ENCODE measurements at places on chromosomes 3 and 15.

DNA sequence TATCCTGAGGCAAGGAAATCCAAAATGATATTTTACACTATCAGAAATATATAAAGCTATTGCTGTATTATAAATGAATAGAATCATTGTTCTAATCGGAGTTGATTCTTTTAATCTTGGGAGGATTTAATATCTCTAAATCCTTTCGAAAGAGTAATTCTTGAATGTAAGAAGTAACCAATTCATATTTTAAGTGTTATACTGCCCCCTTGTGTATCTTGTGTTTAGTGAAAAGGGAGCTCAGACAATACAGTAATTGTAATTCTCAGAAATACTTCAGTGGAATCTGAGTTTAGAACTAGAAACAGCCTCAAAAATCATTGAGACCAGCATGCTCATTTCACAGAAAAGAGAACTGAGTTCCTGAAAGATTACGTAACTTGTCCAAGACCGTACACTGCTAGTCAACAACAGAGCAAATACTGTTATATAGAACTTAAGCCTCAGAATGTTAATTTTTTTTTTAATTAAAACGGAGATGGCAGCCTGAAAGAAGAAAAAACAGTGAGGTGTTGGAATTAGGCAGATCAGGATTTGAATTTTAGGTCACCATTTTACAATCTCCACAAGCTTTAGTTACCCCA is 42.9 kb downstream of the PLCH1 start:
- no peak for DNase-seq

GRCh38 chr3:182912474-182912873 is 67.9 kb downstream of the DCUN1D1 start:
- no peak for DNase-seq

DNA sequence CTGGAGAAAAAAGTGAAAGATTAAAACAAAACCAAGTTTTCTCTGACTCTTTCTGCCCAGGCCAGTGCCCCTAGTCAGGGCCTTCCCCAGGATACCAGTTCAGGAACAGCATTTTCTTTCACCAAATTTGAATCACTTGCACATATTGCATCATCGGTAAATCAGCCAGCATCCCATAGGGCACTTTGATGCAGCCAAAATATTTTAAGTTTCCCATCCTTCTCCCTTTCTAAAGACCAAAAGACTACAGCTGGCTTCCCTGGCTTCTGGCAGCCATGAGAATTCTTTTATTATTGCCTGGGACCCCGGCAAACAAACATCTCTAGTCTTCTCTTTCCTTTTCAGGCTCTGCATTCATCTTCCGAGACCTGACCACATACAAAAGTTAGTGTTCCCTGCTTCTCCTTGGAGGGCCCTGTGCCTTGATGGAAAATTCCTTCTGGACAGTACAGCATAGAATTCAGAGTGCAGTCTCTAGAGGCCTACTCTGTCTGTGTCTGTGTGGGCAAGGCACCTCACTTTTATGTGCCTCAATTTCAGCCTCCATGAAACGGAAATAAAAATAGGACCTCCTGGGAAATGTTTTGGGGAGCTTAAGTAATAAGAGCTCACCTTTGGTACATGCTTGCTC is 348.0 kb downstream of the VPS13C start:
- no peak for DNase-seq

GRCh38 chr3:139528281-139528680 is 11.3 kb downstream of the RBP1 start:
- DNase-seq, result no peak

DNA sequence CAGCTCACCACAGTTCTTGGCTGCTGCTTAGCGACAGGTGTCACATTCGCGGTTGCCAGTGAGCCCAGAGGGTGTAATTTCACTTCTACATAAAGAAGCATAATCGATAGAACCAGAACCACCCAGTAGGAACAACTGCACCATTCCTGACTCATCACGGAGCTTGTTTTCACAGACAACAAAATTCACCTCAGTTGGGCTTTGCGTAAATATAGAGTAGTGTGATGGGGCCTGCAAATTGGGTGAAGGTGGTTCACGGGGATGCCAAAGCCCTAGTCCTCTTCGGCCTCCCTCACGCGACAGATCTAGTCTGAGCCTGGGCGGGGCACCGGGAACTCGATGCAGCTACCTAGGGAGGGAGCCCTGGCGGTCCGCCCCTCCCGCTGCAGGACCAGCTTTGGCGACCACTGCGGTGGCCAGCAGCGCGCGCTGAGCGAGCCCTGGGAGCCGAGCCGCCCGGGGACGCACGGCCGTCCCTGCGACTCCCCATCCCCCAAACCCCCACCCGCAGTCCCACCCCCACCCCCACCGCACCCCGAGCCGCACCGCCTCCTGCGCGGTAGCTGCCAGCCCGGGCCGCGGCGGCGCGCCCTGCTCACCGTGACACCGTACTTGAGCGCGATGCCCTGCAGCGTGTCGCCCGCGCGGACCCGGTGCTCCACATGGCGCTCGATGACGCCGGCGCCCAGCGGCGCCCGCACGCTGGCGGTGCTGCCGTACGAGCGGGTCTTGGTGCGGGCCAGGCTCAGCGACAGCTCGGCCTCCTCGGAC is 519 bp downstream of the LYSMD2 start:
- peak; percentile 50 for DNase-seq
